ENCODE measurements at places on chromosomes 5 and 9.

DNA sequence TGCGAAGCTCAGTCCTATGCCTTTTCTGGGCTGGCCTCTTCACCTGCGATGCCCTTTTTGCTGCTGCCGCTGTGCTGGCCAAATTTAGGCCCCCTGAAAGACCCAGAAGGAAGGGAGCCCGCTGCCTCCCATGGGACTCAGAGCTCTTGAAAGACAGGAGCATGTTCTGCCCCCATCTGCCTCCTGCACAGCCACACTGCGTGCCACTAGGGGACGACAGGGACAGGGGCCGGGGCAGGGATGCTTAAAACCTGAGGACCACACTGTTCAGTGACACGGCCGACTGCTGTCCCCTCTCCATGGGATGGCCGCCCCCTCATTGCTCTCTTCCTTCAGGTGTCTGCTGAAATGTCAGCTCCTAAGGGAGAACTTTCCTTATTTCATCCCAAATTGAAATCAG lies 132.4 kb downstream of the ADAMTS2 start:
- no peak for DNase-seq

- no peak for DNase-seq
These were observed 111.0 kb downstream of the KLHL3 start for GRCh38 chr5:137624786-137625349.

DNA sequence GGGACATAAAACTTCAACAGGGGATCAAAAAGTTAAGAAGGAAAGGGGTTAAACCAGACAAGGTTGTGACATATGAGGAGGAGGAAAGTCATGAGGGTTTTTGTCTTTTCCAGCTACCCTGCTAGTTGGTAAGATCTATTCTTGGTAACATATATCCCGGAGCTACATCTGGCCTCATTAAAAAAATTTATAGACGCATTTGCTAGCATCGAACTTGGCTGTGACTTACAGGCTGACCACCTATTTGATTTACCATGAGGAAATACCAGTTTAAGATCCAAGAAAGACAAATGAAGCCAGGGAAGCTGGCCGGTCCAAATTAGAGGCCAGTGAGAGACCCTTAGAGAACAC lies 87.6 kb upstream of the NIPAL4 start:
- DNase-seq: no peak

GRCh38 chr9:120891245-120891883 lies 14.4 kb upstream of the PHF19 start:
- DNase-seq: no peak

GRCh38 chr9:75894566-75894965 lies 4.1 kb downstream of the PCSK5 start:
- no peak for DNase-seq

DNA sequence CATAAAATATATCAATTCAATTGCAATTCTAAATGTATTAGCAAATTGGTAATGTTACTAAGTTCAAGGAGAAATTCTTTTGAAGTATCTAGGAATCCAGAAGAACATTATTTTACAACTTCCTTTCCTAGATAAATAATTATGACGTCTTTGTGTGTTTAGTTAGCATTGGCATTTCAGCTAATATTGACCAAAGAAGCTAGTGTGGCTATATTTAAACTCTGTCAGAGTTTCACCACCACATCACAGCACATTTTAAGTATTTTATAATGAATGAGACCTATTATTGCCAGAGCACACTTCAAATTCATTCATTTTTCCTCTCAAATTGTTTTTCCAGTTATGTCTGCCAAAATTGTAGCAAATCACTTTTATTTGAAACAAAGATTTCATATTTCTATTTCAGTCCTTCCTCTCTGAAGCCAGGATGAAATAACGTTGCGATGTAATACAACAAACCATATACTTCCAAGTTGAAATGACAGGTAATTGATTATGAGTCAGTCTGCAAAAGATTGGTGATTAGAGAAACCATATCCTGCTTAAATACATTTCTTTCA lies 18.9 kb downstream of the PLK2 start:
- DNase-seq: no peak

- no peak for DNase-seq
These were observed 22.1 kb downstream of the ADRB2 start for GRCh38 chr5:148848393-148849031.

DNA sequence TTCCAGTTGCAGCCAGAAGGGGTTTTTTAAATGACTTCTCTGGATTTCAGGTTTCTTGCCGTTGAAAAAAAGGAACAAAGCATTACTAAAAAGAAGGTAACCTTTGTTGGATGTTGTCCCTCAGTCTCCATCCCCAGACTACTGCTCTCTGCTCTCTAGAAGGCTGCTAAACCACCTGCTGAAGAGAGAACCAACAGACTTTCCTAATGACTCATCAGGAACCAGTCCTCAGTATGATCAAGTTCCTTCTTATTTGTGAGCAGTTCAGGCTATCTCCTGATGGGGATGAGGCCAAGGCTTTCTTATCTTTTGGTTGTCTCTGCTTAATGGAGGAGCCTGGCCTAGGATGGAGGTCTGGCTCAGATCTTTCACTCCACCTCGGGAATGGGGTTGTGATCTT lies 4.1 kb downstream of the KIF4B start:
- no peak for DNase-seq

GRCh38 chr5:54671681-54672080 lies 154.1 kb downstream of the SNX18 start:
- no peak for DNase-seq

DNA sequence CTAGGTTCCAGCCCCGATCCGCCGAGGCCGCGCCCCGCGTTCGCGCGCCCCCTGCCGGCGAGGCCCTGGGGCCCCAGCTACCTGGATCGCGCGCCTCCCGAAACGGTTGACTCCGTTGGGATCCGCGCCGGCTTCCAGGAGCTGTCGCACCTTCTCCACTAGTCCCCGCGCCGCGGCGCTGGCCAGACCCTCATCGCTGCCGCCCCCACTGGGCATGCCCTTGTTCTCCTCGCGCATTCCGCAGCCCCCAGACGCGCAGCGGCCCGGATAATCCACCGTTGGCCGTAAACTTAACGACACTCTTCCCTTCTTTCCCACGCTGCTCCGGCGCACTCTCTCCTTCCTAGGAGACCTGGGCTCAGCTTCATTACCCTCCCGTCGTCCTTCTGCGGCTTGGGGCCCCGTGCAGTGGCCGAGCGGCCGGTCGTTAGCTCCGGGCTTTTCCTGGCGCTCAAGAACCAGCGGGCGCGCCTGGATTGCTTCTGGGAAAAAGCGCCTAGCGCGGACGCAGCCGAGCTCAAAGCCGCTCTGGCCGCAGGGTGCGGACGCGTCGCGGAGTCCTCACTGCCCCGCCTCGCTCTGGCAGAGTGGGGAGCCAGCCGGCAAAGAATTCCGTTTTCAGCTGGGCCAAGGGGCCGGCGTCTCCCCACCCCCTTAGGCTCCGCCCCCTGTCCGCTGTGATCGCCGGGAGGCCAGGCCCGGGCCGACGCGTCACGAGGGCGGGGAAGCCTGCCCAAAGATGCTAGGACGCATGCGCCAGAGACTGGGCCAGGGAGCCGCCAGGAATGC lies at the start of gene CDKN2B:
Gene CDKN2B, minus strand, starts transcription at position 589 of the 789 bp plus-strand sequence. Its CDS starts 352 bp downstream, at position 237.
- peak; percentile 95 for DNase-seq

- DNase-seq: no peak
These were observed 507.4 kb downstream of the KDM4C start for GRCh38 chr9:7265181-7265580.

- DNase-seq: no peak
These were observed 65.2 kb upstream of the SLC25A51 start for GRCh38 chr9:37969130-37969529.

DNA sequence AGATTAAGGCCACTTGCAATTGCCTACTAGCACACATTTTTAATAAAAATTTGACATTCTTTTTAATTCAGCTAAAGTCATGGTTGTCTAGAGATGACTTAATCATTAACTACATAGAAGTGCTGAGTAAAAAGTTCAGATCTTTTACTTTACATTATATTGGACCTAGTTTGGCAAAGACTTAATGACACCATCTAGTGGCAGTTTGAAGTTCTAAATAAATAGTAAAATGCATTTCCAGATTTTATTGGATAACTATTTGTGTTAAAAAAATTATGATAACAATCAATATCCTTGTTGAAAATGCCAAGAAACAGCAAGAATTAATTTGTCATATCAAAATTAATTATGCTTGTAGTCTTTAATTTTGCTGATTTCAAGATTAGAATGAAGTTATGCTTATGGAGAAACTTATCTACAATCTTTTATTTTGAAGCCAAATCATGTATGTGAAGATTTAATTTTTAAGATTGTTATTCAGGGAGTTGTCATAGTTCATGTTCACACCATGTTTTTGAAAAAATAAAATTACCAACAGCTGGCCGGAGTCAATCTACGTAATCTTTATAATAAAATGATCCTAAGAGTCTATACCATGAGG lies 69.6 kb upstream of the PJA2 start:
- no peak for DNase-seq

DNA sequence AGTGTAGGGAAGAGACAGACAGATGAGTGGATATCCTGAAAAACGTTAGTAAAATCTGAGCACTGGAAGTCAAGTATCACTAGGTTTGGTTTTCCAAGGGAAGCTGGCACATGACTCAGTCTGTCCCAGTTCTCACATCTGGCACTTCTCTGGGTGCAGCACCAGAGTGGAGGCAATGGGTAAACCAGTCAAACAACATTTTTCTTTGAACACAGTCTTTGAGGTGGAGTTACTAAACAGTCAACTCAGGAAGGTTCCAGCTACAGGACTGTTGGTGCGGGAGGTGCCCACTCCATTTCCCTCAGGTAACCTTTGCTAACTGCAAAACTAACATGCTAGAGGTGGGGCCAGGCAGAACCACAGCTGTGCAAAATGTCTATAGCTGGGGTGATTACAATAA lies 301.4 kb upstream of the RFX3 start:
- no peak for DNase-seq

DNA sequence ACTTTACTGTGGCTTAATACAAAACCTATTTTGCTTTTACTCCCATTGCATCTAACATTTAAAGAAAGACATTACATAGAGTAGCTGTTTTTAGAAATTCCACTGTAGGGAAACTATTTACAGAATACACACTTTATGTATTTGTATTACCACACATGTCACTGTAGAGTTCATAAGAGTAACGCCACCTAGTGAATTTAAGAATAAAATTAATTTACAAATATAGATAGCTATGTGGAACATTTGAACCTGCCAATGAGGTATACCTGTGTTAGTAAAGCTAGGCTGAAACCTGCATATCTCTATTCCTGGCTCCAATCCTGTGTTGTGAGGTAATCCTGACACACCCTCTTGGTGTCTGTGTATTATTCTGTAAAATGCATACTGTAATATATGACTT lies 234.4 kb downstream of the MAST4 start:
- DNase-seq: no peak

GRCh38 chr9:114072184-114073140 lies 5.6 kb downstream of the AMBP start:
- DNase-seq: no peak

- DNase-seq: no peak
These were observed 67.3 kb upstream of the TYRP1 start for GRCh38 chr9:12625844-12626243.

DNA sequence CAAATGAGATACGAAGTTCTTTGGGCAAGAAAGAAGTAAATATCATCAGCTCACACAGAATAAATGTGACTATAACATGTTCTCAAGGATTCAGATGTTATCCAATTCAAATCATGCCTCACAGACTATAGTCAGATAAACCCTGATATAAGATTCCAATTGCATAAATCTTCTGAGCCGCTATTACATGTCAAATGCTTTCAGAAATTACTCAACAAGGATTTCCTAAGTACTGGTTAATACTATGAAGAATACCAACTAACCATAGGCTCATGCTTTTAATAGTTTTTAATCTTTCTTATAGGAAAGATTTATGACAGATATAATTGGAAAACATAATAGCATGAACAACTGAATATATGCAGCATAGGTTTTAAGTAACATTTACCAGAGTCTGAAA lies 73.6 kb downstream of the BAAT start:
- no peak for DNase-seq

DNA sequence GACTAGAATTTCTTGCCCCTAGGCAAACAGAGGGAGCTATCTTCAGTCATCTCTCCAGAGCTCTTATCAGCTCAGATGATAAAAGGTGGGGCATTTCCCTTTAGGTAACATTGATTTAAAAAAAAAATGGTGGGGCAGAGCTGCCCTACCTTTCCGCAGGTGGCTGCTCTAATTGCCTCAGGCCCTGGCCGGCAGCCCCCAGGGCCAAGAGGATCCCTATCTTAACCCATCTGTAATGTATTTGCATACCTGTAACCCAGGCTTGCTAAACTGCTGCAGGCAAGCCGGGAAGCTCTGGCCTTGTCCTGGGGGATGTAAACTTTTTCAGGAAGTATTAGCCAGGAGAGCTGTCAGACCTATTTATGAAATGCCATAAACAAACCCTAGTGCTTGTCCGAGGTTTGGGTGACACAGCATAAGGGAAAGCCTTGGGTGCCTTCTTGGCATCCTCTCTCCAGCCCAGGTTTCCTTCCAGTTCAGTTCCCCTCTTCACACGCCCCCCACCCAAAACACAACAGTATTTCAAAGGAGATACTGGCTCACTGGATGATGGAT lies 20.9 kb upstream of the ZSWIM6 start:
- DNase-seq: no peak

GRCh38 chr5:1639757-1640156 lies 116.0 kb upstream of the LPCAT1 start:
- no peak for DNase-seq

GRCh38 chr5:6083311-6083978 lies 294.9 kb downstream of the MED10 start:
- DNase-seq: no peak

DNA sequence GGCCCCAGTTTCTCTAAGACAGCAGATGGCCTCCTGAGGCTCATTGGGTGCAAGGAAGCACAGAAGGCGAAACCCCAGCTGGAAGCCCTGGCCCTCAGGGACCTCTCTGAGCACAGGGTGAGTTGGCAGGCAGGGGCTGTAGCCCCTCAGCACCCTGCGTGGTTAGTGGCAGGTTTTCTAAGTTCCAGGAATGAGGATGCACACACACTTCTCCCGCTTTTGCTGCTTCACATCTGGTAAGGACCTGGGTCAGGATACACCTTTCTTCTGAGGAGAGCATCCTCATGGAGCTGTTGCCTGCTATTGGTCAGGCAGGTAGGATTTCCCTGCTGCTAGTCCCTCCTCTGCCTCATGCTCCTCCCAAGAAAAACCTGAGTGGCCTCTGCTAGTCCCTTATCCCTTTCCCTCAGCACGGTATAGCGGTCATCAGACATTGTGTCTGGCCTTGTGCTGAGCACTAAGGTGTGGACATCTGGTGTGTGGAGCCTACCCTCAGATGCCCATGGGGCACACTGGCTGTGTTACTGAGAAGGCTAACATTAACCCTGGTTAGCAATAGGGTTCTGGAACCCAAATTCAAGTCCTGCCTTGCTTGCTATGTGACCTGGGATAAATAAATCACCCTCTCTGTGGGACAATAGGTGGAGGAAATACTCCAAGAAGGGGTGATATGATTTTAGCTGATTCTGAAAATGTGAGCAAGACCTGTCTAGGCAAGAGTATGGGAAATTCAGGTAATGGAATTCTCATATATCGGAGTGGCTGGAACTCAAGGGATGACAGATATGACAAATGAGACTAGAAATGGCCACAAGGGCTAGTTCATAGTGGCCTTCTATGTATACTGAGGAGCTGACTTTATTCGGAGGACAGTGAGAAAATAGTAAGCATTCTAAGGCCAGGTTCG lies 1.6 kb downstream of the SLC22A4 start:
- no peak for DNase-seq

GRCh38 chr5:96120120-96120519 lies 158.5 kb upstream of the ELL2 start:
- no peak for DNase-seq

- peak; percentile 28 for DNase-seq
These were observed 39.7 kb downstream of the SUB1 start for GRCh38 chr5:32625106-32625505.

Measured in eye (tissue), 1 donor.